ENCODE measurements at places on chromosomes 4 and X. TPM values are rescaled to one million over a fixed set of nuclear protein-coding genes. Genes with fewer than 3 reads are reported as not detected.
A peak's percentile ranks its signal among the peaks of the same experiment; 100 is the strongest.

DNA sequence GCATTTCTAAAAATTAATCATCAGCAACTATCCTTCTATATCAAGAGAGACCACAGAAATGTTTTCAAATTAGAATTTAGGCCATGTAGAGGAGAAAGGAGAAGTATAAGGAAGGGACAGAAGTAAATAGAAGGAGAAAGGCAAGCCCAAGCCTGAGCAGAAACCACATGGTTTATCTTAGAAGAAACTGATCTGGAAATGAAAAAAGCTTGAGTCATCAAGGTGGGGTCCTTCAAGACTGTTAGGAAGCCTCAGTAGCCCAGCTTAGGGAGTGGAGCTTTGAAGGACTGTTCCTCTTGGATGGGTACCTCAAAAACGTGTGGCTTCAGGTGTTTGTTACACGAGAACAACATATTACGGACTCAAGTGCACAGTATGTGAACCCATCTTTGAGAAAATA lies 4.5 kb downstream of the BMX start:
- DNase-seq, result no peak

GRCh38 chr4:113276464-113277170 lies 227.2 kb downstream of the ANK2 start:
- no peak for DNase-seq

Gene ATP2B3
- 0.10 TPM for total RNA-seq

Gene CD40LG
- not detected for total RNA-seq

DNA sequence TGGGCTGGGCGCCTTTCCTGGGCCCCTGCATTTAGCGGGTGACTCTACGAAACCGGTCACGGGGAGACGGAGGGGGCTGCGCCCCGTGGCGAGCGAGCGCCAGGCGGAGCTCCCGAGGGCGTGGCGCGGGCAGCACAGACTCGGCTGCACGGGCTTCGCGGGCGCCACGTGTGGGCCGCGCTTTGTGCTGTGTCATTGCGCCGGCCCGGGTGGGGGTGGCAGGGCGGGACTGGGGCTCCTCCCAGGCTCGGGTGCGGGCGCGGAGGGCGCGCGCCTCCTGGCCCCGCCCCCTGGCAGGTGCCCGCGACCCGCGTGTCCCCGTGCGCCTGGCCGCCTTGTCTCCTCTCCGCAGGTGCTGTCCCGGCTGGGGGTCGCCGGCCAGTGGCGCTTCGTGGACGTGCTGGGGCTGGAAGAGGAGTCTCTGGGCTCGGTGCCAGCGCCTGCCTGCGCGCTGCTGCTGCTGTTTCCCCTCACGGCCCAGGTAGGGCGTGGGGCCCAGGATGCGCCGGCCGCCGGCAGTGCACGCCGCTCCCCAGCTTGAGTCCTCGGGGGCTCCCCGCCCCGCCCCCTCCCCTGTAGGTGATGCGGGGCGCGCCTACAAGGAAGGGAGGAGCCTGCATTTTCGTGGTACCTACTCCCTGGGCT lies 651 bp downstream of the UCHL1 start:
- peak; percentile 52 for DNase-seq

DNA sequence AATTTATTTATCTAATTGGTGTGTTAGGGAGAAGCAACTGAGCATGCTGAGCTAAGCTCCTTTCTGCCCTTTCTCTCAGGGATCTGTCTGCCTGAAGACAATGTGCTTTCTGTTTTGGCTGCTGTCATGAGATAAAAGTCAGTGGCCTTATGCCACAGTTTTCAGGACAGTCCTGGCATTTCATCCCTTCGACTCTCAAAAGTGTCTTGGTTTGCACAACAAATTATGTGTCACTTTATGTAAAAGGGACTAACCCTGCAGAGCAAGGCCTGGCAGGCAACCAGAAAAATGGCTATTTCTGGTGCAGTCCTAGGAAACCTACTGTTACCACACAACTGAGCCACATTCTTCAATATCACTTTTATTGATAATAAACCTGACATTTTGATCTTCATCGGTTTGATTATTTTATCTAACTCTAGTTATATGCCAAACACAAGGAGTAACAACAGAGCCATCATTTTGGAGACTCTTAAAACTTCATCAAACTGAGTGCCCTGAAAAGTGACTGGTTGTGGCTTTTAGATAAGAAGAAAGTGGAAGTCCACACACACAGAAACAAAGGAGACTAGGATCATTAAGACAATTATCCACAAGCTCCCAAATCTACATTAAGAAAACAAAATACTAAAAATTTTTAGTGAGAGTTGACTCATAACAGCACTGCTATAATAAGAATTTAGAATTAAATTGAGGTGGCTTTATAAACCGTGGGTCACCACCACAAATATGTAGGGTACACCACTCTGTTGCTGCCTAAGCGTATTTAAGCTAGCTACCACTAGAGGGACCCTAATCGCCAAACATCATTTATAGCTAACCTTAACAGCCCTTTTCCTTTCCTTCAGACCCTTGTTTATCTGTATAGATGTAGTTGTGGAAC lies 95.9 kb upstream of the PTPN13 start:
- DNase-seq, result peak; percentile 13

Gene MTNR1A
- not detected for total RNA-seq

DNA sequence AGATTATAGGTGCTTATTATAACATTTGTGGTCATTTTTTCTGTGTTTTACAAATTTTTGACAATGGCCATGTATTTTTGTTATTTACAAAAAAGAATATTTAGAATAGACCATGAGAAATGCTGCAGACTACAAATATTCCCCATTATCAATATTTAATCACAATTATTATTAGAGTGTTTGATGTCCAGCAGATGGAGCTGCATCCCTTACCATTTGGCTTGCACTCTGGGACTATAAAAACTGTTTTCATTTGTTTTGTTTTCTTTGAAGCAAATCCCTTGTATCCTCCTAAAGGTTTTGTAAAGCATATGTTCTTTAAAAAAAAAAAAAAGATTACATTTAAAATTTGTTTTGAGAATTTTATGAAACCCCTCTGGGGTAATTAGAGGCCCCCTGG lies 85.6 kb upstream of the CXorf66 start:
- DNase-seq, result no peak

DNA sequence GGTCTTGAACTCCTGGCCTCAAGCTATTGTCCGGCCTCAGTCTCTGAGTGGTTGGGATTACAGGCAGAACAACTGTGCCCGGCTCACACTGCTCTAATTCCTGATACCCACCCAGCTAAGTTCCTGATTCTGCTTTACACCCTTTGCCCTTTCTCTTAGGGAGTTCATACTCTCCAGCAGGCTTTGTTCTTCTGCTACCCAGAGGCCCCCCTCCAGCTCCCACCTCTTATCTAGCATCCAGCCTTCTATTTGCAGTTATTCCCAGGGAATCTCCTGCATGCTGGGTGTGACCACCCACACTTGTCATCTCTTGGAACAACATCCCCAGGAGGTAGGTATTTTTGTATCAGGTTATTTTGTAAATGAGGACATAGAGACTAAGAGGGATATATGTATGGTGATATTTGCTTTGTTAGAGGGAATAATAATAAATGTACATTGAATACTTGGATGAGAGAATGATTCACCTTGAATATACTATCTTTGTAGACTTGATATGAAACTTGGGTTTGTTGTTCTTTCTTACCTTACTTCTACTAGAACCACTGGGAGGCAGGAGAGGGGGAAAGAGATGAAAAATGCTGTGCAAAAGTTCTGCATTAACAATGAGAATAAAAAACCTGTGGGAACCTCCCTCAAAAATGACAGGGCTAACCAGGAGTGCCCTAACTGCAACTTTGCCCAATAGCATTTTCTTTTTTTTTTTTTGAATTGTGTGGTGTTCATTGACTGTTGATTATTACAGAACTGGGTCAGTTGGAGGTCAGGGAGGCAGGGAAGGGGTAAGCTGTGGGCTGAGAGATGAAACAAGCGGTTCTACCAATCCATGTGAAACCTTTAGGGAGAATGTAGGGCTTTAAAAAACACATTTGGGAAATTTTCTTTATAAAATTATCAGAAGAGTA lies 157.4 kb downstream of the SPRY1 start:
- DNase-seq, result no peak

All from endothelial cell (in vitro differentiated cells).